ENCODE measurements at places on chromosomes 1 and 21. TPM values are rescaled to one million over a fixed set of nuclear protein-coding genes. Genes with fewer than 3 reads are reported as not detected.

The LRRIQ3 gene
- 0.63 TPM for total RNA-seq

The PODN gene
- 0.13 TPM for total RNA-seq

The SPRR4 gene
- not detected for total RNA-seq

The TFF2 gene
- not detected for total RNA-seq

The TMEM269 gene
- 0.25 TPM for total RNA-seq

The B3GALT5 gene
- 7.5 TPM for total RNA-seq

The SYTL1 gene
- 20.2 TPM for total RNA-seq

The ARMH1 gene
- total RNA-seq: not detected

The E2F2 gene
- 0.51 TPM for total RNA-seq

The FCRL3 gene
- not detected for total RNA-seq

The NOS1AP gene
- 0.38 TPM for total RNA-seq
